Fibroblast of gingiva (primary cell): ENCODE measurements at places on chromosomes 12 and 14.

DNA sequence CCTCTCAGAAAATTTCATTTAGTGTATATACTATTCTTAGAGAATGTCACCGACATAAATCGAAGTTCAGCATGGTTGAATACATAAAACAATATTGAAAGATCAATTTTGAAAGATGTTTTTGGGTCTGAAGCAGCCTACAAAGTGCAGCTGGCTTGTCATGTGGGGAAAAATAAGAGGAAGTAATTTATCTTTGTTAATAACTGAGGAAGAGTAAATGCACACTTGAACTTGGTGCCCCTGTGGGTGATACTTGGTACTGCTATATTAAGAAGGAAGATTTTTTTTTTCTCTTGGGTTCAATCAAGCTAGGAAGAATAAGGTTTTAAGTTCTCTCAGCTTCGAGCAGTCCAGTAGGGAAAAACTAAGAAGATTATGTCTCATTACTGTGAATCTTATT, 661.3 kb downstream of the RPL10L start:
- DNase-seq = no peak

- no peak for DNase-seq
Observed at GRCh38 chr12:13252024-13252423, 55.5 kb downstream of the EMP1 start.

DNA sequence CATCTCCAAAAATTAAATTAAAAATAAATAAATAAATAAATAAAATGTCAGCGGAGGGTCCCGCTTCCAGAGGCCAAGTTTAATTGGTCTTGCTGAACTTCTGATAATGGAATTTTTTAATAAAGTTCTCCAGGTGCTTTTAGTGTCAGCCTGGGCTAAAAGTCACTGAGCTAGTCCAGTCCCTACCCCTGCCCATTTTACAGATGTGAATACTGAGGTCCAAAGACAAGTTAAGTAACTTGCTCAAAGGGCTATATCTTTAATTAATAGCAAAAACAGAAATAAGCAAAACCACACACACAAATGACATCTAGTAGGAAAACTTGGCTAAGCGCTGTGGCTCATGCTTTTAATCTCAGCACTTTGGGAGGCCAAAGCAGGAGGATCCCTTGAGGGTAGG, 5.6 kb upstream of the RFC5 start:
- DNase-seq = no peak

GRCh38 chr12:12486661-12487240, 75.9 kb downstream of the DUSP16 start:
- DNase-seq = no peak

GRCh38 chr12:131698286-131698685, 12.6 kb upstream of the SFSWAP start:
- no peak for DNase-seq

GRCh38 chr14:101118746-101119591, 215.4 kb upstream of the RTL1 start:
- no peak for DNase-seq

DNA sequence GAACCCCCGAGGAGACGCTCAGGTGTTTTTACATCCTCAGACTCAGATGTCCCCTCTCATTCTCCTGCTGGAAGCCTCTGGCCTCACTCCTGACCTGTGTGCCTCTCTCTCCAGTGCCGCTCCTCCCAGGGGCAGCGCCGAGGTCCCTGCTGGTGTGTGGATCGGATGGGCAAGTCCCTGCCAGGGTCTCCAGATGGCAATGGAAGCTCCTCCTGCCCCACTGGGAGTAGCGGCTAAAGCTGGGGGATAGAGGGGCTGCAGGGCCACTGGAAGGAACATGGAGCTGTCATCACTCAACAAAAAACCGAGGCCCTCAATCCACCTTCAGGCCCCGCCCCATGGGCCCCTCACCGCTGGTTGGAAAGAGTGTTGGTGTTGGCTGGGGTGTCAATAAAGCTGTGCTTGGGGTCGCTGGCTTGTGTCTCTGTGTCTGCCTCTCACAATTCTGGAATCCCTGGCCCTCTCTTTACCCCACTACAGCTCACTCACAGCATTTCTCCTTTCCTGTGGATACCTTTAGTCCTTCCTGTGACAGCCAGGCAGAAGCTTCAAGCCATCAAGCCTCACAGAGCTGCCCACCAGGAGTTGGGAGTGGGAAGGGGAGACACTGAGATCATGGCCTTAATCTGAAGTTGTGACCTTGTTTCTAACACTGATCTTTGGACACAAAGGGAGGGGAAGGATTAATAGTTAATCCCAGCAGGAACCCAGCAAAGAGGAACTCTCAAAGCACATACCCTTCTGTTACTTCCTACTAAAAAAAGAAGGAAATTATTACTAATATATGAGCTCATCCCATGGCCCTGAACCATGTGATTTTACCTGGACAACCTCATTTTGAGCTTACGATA, 1.1 kb upstream of the SOAT2 start:
- DNase-seq = no peak
